ENCODE measurements at places on chromosomes 2 and 18.
A peak's percentile ranks its signal among the peaks of the same experiment; 100 is the strongest.

DNA sequence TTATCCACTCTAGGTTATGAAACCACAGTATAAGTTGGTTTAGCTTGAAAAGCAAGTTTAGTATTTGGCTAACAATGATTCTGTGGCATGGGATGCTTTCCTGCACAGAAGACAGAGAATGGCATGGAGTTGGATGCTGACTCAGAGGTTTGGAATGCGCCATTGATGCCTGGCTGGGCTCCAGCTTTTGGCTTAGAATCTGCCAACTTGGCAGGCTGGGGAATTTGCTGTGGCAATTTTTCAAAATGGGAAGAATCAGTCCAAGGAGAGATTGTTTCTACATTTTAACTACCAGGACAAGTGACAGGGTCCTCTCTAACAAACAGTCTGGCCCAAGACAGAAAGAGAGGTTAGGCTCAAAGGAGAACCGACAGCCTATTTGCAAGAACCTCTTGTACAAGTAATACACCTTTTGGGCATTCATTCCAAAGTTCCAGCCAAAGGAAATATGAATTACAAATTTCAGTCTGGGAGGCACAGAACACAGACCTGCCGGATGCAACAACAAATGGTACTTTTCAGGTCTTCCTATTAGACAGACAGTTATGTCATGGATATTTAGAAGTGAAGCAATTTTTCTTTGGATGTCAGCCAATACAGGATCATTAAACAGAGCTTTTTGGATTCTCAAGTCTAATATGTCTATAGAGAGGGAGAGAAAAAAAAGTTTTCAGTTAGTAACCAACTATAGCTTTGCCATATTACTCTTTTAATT, 1027.7 kb downstream of the TMEM182 start:
- peak; percentile 65 for DNase-seq

DNA sequence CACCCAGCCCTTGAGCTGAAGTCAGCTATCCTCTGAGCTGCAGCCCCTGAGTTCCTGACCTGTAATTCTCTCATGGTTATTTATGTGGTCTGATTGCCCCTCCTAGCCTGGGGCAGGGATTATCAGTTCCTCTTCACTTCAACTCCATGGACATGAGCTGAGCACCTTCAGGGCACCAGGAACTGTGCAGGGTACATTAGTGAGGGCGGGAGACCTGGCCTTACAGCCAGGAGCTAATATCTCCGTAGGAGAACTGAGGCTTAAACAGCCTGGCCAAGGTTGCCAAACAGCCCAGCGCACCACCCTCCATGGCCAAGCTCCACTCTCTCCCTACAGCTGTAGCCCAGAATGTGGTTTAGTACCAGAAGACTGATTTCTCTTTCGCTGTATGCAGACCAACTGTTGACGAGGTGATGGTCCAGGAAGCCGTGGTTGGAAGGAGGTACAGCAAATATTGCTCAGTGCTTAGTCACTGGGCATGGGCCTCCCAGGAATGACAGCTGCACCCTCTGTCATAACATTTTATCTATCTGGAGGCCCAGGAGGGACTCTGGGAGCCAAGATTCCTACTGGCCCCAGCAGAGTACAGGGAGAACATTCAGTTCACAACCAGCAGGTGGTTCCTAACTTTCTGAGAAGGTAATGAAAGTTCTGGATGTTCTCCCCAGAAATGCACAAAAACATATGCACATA, 228.7 kb upstream of the SIX2 start:
- peak; percentile 72 for DNase-seq

GRCh38 chr2:18792226-18792629, 202.9 kb upstream of the NT5C1B start:
- no peak for DNase-seq

DNA sequence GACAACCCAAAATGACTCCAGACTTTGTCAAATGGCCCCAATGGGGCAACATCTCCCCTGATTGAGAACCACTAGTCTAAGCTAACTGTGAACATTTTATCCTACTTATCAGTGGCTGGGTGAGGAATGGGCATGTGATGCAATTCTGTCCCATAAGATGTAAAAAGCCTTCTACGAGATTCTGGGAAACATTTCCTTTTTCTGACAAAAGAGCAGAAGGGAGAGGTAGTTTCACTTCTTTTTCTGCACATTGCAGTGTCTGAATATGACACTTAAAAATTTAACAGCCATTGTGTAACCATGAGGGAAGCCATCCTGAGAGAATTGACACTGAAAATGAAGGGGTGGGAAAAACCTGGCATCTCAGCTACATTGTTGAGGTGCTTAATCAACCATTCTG, 17.3 kb upstream of the MARCHF4 start:
- DNase-seq, result no peak

DNA sequence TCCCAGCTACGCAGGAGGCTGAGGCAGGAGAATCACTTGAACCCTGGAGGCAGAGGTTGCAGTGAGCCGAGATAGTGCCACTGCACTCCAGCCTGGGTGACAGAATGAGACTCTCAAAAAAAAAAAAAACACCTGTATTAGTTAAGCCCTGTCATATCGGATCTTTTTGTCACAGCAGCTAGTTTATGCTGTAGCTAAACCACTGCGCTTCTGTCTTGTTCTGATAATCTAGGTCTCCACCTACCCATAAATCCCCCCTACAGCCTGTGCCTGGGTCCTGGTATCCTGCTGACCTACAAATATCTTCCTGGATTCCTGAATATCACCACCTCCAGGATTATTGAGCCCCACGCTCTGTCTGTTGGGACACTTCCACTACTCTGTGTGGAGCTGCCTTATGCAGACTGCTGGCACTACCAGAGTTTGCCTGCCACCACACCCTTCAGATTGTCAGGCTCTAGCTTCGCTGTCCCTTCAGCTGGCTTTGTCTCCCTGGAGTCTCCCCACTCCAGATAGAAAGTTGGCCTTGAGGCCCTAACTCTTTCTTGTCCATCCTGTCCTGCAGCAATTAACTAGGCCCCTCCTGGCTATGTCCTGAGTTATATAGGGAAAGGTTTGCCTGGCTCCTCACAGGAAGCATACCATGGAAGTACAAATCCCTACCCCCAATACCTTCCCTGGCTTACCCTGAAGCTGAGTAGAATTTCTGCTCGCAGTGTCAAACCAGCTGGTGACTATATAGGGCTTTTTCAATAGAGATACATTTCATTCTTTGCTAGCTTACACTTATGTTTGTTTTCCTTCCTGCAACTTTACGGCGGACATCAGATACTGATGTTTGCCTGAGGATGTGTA, 136.0 kb upstream of the SERTAD2 start:
- no peak for DNase-seq

DNA sequence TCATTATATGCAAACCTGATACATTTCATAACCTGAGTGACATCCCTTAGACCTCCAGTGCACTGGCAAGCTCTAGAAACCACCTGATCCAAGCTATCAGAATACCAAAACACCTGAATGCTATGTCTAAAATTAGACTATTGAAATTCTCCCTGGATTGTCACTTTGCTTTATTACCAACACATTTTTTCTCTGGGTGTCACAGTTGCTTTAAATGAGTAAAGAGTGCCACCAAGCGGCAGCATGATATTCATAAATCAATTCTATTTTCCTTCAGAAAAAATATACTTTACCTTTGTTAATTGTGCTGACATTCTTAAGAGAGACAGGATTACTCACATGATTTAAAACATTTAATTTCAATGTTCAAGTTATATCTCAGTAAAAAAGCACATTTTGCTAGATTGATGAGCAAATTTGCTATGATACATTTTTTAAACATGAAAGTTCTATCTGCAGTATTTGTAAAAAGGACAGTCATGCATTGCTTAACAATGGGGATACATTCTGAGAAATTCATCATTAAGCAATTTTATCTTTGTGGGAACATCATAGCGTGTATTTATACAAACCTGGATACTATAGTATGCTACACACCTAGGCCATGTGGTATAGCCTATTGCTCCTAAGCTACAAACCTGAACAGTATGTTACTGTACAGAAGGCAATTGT, 338.4 kb upstream of the SLC39A10 start:
- DNase-seq, result no peak

GRCh38 chr18:48769006-48769636, 181.6 kb downstream of the SMAD7 start:
- DNase-seq, result no peak

DNA sequence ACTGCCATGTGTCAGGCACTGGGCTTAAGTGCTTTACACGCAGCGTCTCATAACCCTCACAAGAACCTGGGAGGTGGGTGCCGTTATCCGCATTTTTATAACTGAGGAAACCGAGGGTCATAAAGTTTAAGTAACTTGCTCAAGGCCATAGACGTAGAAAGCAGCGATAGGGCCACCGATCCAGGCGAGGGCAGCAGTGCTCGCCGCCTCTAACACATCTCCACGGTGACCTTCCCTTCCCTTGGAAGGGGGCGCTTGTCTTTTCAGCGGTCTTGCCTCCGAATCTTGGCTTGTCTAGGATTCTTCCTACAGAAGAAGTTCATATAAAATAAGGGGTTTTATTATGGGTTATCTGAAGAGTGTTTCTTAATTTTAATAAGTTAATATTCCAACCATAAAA, 186.6 kb downstream of the GBX2 start:
- DNase-seq, result no peak

- peak; percentile 71 for DNase-seq
These were observed 68.6 kb downstream of the SMIM21 start for GRCh38 chr18:75358928-75359327.

GRCh38 chr2:128406736-128407554, 88.3 kb upstream of the HS6ST1 start:
- DNase-seq, result no peak
